C1 segment of cervical spinal cord (tissue), 14 donors: ENCODE measurements at places on chromosomes 16 and 17.
A peak's percentile ranks its signal among the peaks of the same experiment; 100 is the strongest.

DNA sequence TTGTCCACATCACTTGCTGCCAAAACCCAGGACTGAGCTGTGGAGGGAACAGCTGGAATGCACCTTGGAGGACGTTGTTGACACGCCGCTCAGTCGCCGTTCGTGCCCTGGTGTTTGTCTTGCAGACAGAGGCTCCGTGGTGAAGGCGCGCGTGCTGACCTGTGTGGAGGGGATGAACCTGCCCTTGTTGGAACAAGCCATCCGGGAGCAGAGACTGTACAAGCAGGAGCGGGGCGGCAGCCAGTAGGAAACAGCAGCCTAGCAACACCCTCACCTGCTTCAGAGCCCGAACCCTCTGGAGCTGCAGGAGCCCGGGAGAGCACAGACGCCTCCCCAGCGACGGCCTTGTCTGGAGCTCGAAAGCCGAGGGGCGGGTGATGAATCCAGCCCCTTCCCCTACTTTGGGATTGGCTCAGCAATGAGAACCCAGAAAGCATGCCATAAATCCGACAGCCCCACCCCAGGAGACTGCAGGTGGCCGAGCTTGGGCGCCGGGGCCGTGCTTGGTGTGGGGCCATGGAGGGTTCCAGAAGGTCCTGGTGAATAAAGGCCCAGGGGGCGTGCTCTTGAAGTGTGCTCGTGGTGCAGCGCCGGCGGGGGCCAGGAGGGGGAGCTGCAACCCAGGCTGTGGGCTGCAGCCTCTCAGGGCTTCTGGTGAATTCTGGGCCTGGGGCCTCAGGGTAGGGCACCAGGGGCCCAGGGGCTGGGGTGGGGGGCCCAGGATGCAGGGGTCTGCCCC, 470 bp upstream of the CDK3 start:
- no peak for DNase-seq

DNA sequence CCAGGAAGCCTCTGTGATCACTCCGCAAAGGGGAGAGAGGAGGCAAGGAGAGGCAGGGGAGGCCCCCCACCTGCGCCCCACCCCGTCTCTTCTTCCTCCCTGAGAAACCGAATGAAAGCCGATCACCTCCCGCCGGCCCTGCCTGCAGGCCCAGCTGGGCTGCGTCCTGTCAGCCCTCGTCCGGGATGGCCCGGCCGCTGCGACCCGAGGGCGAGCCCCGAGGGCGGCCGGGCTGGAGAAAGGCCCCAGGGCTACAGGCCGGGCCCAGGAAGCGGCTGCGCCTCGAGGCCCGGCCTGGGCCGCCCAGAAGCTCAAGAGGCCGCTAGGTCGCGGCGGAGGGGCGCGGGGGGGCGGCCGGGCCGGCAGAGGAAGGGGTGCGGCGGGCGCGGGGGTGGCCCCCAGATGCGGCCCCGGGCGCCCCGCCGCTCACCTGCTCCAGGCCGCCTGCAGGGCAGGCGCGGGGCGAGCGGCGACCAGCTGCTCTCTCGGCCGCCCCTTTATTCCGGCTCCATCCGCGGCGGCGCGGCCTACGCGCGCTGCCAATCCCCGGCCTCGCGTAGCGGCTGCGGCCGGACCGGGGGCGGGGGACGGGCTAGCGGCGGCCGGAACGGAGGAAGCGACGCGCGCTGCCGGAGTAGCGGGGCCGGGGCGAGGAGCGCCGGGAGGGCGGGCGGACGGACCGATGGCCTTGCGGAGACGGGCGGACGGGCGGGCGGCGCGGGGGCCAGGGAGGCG, at the start of gene ZNF319:
ZNF319 (minus strand) TSS at position 702 of the 735 bp plus-strand sequence. CDS start 2,407 bp downstream, outside the sequence.
- no peak for DNase-seq

GRCh38 chr17:44204441-44204882, 4.8 kb upstream of the ATXN7L3 start:
- DNase-seq: no peak

GRCh38 chr16:65229191-65229662, 107.4 kb upstream of the CDH11 start:
- no peak for DNase-seq

- DNase-seq: no peak
Observed at GRCh38 chr16:6381896-6382295, 950.7 kb upstream of the RBFOX1 start.

- DNase-seq: peak; percentile 52
Observed at GRCh38 chr16:974611-975261, 4.0 kb upstream of the LMF1 start.

GRCh38 chr16:89343501-89344457, 126.3 kb downstream of the ZNF778 start:
- no peak for DNase-seq

GRCh38 chr17:35051579-35052240, 11.8 kb downstream of the RFFL start:
- DNase-seq: no peak

DNA sequence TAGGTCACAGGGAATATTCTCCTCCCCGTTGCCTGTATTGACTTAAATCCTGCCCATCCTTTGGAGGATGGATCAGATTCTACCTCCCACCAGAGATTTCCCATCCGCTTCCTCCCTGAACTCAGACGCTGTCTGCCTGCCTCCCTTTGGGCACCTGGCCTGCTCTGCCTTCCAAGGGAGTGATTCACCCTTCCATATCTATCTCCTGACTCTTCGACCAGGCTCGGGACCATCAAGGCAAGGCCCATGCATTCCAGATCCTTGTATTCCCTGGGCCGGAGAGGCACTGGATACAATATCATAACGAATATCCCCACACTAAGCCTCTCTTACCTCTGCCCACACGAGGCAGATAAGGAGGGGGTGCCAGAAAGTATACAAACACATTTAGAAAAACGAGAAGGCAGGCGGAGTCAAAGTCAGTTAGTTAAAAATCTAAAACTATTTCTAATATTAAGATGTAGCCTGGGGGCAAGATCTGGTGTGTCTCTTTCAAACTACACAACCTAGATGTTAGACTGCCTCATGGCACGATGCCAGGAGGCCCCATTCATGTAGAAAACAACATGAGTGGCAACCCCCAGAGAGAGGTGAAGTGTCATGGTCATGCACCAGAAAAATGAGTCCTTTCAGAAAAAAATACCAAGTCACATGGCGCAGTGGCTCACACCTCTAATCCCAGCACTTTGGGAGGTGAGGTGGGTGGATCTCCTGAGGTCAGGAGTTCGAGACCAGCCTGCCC, 9.2 kb downstream of the PMP22 start:
- DNase-seq: no peak

DNA sequence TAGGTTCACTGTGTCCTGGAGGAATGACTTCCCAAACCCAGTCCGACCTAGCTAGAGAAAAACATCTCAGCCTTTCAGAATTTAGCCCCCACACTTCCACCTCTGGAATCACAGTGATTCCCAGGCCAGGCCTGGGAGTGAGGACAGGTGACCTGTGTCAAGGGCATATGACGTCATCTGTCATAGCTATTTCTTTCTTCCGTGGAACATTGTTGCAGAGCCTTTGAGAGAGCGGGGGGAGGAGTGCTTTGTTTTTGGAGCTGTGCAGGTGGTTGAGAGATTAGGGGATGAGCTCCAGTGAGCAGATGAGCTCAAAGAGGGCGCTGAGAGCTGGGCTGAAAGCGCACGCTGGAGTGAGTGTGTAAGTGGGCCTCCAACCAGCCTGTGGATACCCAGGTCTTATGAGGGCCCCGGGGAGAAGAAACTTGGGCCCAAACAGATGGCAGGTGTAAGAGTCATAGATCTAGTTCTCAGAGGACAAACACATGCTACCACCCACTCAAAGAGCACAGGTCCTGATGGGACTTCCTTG, 344.8 kb downstream of the SNX29 start:
- DNase-seq: no peak

DNA sequence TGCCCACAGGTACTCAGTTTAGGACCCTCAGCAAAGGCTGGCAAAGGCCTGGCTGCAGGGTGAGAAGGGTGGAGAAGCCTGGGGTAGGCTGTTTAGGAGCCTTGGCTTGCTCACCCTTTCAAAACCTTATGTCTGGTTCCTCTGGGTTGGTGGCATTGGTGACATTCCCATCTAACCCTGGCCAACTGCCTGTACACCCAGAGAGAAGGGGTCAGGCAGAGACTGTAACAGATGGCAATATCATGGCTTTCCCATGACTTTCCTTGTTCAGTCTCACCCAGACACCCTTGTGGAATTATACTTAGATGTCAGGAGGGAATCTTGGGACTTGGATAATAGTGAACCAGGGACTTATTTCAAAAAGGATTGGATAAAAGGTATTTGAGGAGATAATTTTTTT, 18.5 kb upstream of the LLGL1 start:
- peak; percentile 9 for DNase-seq

GRCh38 chr17:55005520-55005919, 37.0 kb downstream of the STXBP4 start:
- no peak for DNase-seq

GRCh38 chr17:33381201-33381600, 88.1 kb upstream of the ASIC2 start:
- DNase-seq: no peak

GRCh38 chr17:64161380-64162176, 31.6 kb upstream of the ERN1 start:
- no peak for DNase-seq

GRCh38 chr17:5329784-5330557, 47.9 kb downstream of the RABEP1 start:
- DNase-seq: no peak

GRCh38 chr16:964356-965035, 6.3 kb downstream of the LMF1 start:
- no peak for DNase-seq

- DNase-seq: no peak
Observed at GRCh38 chr17:16515933-16516332, 23.9 kb upstream of the LRRC75A start.

DNA sequence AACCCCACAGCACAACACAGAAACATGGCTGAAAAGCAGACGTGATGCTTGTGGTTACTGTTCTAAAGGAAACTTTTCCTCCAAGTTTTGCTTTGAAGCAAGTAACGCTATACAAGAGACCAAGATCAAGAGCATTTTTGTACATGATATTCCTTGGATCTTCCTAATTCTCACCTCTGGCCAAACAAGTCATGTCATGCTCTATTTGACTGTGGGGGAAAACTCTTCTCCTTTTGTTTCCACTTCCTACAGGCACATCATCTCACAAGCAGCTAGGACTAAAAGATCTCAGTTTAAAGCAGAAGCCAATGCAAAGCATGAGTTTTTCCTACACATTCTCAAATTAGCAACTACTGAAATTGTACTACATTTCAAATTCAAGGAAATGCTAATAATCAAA, 50.7 kb downstream of the CFDP1 start:
- no peak for DNase-seq

- DNase-seq: no peak
Observed at GRCh38 chr17:44118427-44119050, 4.9 kb downstream of the HDAC5 start.

- no peak for DNase-seq
Observed at GRCh38 chr16:84446084-84446483, 58.4 kb downstream of the MEAK7 start.

GRCh38 chr16:58195771-58196170, 2.1 kb downstream of the CSNK2A2 start:
- DNase-seq: no peak

- DNase-seq: no peak
Observed at GRCh38 chr16:66035096-66035495, 331.4 kb upstream of the CDH5 start.

DNA sequence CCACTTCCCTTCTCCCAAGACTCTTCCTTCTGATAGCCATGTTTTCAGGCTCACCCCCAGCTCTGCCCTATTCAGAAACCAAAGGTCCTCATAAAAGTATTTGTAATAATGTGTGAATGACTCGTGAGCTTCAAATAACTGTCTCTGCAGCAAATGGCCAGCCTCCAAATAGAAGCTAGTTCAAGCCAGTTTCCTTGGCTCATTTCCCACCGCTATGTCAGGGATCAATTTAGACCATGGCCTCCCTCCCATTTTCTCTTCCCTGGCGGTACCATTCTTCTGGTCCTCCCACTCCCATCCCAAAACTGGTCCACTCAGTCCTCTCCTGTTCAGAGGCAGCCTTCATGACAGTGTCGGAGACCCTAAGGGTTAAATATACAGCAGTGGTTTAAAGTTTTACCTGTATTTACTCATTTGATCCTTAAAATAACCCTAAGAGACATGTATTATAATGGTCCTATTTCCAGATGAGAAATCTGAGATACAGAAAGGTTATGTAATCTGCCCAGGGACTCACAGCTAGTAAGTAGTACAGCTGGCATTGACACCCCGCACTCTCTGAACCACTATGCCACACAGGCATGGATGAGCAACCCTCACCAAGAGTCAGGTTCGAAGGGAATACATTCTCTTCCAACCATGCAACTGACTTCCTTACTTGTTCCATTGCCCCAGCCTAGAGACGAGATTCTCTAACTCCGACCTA, 42.9 kb downstream of the GAS7 start:
- DNase-seq: no peak

- DNase-seq: no peak
Observed at GRCh38 chr16:3514621-3515020, 13.8 kb downstream of the CLUAP1 start.

DNA sequence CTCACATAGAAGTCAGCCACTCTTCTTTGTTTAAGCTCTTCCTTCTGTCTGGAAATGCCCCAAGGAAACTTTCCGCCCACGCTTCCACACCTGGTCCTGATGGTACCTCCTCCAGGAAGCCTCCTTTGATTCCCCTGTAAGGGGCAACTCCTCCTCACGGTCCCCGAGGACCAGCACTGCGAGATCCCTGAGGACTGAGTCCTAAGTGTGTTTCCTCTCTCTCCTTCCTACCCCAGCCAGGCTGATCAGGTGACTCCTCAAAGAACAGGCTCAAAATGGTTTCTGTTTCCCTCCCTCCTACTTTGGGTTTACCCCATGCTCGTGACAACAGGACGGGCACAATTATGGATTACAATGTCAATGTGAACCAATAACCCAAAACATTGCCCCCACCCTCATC, 63.0 kb upstream of the MED9 start:
- no peak for DNase-seq

- DNase-seq: no peak
Observed at GRCh38 chr17:37729905-37730304, 15.0 kb downstream of the HNF1B start.

GRCh38 chr17:8598913-8599312, 31.6 kb downstream of the MYH10 start:
- DNase-seq: no peak

GRCh38 chr16:10699756-10700155, 5.0 kb upstream of the TEKT5 start:
- DNase-seq: no peak

- no peak for DNase-seq
Observed at GRCh38 chr17:58263773-58264172, 17.0 kb downstream of the MPO start.

DNA sequence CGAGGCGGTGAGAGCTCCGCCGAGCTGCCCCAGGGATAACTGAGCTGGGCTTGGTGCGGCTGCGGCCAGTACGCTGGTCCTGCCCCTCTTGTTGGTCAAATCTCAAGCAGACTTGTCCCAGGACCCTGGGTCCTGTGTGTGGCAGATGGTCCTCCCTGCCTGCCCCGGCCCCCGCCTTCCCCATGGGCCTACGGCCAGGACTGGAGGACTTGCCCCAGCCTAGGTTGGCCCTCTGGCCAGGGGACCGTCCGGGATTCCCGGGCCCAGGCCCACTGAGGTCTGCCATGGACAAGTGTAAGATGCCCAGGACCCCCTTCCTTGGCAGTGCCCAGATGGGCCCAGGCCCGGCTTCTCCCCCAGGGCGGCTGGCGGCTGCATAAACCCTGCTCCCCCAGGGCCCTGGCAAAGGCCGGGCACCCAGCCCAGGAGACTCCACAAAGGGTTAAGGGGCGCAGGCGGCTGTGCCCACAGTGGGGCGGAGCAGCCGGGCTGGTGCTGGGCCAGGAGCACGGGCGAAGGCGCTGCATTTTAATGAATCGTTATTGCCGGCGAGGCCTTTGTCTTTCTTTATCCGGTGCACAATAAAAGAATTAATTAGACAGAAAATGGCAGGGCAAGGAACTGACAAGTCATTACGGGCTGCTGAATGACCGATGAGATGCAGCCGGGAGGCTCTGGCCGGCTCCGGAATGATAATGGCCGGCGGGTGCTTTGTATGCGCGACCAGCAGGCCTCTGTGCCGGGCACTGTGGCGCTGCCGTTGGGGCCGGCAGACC, 9.1 kb downstream of the SOX8 start:
- DNase-seq: peak; percentile 78
